Stromal cell of bone marrow (primary cell): ENCODE measurements at places on chromosomes 12 and 14.
A peak's percentile ranks its signal among the peaks of the same experiment; 100 is the strongest.

GRCh38 chr14:74281069-74281468 is 21.7 kb downstream of the ABCD4 start:
- no peak for DNase-seq

- DNase-seq, result no peak
Measured at GRCh38 chr14:102926104-102926503, 3.6 kb downstream of the AMN start.

DNA sequence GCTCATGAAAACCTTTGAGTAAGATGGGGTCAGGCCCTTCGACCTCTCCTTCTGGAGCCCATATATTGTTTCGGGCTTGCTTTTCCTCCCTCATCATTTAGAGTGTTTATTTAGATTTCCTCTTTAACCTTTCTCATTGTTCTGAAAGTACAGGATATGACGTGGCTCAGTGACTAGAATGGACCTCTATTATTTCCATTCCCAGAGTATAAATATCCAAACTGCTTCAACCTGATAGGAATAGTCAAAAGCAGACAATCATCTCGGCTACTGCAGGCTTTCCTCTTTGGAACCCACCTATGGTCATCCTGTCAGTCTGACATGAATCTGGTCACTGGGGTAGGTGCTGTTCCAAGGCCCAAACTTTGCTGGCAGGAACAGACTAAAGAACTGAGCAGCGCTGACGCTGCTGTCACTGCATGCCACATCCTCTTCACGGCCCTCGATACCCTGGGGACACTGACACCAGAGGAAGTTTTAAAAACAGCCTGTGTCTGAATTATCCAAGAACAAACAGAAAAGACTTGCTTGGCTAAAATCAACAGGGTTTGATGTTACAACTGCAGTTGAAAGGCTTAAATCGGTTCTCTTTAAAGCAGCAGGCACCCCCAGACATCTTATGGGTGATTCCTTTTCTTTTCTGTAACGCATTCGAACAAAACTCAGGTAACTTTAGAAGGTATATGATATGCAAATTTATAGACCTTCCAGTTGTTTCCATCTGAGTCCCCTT is 5.0 kb upstream of the DDX47 start:
- DNase-seq, result no peak

DNA sequence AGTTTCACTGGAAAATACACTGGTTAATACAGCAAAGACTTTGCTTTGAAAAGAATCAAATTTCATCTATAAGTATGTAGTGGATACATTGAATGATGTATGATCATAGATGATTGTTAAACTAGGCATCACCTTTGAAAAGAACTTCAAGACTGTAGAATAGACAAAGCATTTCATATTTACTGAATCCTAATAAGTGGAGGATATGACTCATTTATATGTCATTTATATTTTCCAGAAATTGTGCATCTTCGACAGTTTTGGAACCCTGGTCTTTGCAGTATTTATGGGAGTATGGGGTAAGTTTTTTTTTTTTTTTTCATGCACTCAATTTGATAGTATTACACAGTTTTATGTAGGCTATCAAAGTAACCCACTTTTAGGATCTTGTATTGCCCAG is 161.9 kb downstream of the ANO6 start:
- no peak for DNase-seq

- DNase-seq, result peak; percentile 2
Measured at GRCh38 chr14:78863143-78863542, 693.0 kb downstream of the NRXN3 start.

GRCh38 chr12:131592972-131593371 is 117.9 kb upstream of the SFSWAP start:
- DNase-seq, result no peak
